ENCODE measurements at places on chromosomes 6 and 20.
A peak's percentile ranks its signal among the peaks of the same experiment; 100 is the strongest.

DNA sequence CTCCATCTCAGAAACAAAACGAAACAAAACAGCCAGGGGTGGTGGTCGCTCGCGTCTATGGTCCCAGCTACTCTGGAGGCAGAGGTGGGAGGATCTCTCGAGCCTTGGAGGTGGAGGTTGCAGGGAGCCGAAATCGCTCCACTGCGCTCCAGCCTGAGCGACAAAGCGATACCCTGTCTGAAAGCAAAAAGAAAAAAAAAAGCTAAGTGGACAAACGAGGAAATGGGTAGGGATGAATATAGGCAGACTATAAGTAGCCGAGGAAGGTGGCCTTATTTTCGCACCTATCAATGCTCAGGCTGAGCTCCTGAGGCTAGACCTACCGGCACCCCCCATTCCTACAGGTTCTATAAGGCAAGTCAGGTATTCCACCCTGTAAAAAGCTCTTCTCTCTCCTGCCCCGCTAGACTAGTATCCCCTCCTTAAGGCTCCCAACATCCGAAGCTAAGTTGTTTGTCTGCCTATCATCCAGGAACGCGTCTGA, 650 bp upstream of the CASP8AP2 start:
- peak; percentile 49 for DNase-seq

- no peak for DNase-seq
Measured at GRCh38 chr6:142783499-142783898, 161.5 kb downstream of the HIVEP2 start.

DNA sequence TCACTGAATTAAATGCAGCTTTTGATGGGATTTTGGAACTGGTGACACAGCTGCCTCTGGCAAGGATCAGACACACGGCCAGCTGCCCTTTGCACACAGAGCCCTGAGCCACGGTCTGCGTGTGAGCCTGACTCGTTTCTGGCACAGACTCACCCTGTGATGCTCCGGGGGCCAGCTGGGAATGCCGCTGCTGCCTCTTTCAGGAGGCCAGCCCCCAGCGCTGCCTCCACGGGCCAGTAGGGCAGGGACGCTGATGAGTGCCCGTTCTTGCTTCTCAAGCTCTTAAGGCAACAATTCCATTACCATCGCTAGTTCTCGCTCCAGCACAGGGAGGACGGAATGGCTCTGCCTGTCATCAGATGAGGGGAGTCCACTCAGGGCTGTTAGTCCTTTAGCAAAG, 61.6 kb downstream of the IRF4 start:
- peak; percentile 5 for DNase-seq

GRCh38 chr6:119171864-119172588, 93.6 kb upstream of the FAM184A start:
- DNase-seq, result no peak

- DNase-seq, result no peak
Measured at GRCh38 chr20:62952968-62953838, 694 bp downstream of the SLC17A9 start.

DNA sequence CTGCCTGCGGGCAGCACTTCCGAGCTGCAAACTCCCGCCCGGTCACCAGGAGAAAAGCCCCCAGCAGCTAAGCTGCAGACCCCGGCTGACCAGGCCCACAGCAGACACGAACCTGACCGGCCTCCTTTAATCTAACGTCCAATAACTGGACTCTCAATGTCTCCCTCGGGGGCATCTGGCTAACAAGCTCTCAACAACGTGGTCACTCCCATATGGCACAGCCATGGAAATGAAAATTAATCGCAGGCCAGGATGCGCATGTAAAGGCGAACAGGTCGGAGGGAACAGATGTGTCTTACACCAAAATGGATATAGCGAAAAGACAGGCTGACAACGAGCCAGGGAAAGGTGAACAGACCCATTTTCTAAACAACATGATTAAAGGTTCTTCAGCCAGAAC, 44.4 kb upstream of the SMOC2 start:
- no peak for DNase-seq

- no peak for DNase-seq
Measured at GRCh38 chr6:110246378-110246777, 66.2 kb downstream of the CDC40 start.

GRCh38 chr6:131061751-131062119, 1.3 kb downstream of the EPB41L2 start:
- no peak for DNase-seq

- no peak for DNase-seq
Measured at GRCh38 chr6:3337521-3338350, 79.0 kb downstream of the PSMG4 start.

GRCh38 chr6:24875534-24875901, 60.2 kb downstream of the RIPOR2 start:
- no peak for DNase-seq

DNA sequence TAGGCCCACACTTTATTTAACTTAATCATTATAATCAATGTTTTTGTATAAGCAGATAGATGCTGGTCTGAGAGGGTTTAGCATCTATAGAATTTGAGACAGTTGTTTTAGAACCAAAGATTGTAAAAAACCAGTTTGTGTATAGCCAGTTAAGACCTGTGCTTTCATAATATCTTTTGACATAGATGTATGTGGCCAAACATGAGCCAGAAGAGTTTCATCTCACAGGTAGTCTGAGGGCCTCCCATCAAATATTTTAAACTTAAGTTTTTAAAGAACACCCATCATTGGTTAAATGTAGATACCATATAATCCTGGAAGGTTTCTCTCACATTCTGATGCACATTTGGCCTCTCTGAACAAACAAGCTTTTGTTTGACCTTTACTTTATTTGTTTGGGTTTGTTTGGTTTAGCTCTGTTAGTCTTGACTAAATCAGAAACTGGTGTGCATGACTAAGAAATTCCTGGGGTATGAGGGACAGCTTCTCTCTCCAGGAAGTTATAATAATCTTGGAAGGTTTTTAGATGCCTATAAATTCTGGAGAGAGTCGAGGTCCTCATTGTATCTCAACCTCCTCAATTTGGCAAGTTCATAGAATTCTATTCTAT, 58.0 kb upstream of the TMEM200A start:
- no peak for DNase-seq

DNA sequence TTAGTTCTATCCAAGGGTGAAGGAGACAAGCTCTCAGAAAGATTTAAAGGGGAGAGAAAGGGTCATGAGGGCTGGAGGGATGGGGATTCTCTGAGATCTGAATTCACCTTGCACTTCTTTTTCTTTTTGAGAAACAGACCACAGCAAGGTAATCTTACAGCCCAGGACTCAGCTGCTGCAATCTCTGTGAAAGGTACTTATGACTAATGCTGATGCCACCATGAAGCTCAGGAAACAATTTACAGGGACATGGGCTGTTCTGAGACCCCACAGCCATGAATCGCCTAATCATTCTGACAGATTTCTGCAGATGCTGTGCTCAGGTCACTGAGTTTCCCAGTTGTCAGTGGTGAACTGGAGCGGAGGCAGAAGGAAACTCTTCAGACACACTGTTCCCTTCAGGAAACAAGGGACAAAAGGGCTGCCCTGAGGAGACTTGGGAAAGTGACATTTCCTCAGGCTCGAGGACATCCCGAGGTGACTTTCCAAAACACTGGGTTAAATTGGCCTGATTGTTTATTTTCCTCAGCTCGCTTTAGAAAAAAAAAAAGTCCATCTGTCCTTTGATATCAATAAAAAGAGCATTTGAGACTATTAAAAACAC, 103.8 kb upstream of the PLCB4 start:
- no peak for DNase-seq

GRCh38 chr6:161019324-161019839, 27.8 kb downstream of the MAP3K4 start:
- no peak for DNase-seq

DNA sequence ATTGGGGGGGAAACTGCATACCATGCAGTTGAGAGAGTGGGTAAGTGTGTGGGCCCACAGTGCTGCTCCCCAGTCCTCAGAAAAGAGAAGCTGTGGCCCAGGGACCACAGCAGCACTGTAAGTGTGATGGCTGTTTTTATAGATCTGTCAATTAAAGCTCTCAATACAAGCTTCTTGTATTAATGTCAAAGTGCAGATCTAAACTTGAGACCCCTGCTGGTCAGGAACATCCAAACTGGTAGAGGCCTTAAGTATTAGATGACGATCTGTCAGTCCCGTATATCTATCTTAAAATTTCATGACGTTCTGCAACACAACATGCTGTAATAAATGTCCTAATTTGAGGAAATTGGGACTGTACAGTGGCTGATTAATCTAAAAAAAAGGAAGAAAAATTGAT, 74.8 kb downstream of the TULP4 start:
- DNase-seq, result no peak

- DNase-seq, result no peak
Measured at GRCh38 chr6:124947971-124948451, 14.2 kb upstream of the RNF217 start.
